ENCODE measurements at places on chromosomes 7 and 10. TPM values are rescaled to one million over a fixed set of nuclear protein-coding genes. Genes with fewer than 3 reads are reported as not detected.

DNA sequence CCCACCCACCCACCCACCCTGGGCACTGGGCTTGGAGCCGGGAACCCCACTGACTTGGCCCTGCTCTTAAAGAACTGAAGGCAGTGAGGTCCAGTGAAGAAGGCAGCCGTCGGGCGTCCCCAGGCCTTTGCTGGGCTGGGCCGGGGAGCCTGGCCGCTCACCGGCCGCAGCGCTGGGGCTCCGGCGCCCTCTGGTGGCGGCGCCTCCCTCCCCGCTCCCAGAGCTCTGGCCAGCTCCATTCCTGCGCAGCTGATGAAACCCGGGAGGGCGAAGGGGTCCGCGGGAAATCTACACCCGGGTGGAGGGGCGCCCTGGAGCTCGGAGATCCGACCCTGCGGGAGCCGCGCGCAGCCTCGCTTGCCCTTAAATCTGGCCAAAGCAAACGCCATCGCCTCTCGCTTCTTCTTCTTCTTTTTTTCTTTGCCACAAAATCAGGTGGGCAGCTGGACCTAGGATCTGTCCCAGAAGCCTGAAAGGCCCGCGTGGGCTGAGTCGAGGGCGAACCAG lies 1.7 kb upstream of the CXCL12 start:
- no peaks in the 10 kb centered on the region for H3K27me3 ChIP-seq
- peak; percentile 68 for DNase-seq
- no peaks in the 10 kb centered on the region for H3K36me3 ChIP-seq
- H3K4me1 ChIP-seq, result peaks cover 47% of the 10 kb centered on the region

- H3K36me3 ChIP-seq, result no peaks in the 10 kb centered on the region
- DNase-seq, result no peak
- no peaks in the 10 kb centered on the region for H3K4me1 ChIP-seq
- H3K27me3 ChIP-seq, result no peaks in the 10 kb centered on the region
- H3K4me3 ChIP-seq, result no peak overlapping the region
These were observed 21.5 kb upstream of the RUFY2 start for GRCh38 chr10:68428396-68429104.

DNA sequence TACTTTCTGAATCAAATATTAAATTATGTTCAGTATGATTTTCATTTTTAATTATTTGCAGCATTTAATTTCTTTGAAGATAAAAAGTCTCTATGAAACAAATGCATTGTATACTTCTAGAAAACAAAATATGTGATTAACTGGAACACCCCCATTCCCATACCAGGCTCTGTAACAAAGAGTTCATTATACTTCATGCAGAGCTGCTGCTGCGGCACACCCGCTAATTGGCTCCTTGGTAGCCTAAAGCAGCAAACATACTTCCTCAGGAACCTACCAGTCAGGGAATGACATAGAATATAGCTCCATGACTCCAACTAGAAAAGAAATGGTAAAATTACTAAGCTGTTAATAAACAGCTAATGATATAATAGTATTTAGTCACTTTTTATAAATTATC lies 19.3 kb downstream of the RAB11FIP2 start:
- no peak overlapping the region for H3K27ac ChIP-seq
- no peaks in the 10 kb centered on the region for H3K4me1 ChIP-seq
- no peak for DNase-seq

DNA sequence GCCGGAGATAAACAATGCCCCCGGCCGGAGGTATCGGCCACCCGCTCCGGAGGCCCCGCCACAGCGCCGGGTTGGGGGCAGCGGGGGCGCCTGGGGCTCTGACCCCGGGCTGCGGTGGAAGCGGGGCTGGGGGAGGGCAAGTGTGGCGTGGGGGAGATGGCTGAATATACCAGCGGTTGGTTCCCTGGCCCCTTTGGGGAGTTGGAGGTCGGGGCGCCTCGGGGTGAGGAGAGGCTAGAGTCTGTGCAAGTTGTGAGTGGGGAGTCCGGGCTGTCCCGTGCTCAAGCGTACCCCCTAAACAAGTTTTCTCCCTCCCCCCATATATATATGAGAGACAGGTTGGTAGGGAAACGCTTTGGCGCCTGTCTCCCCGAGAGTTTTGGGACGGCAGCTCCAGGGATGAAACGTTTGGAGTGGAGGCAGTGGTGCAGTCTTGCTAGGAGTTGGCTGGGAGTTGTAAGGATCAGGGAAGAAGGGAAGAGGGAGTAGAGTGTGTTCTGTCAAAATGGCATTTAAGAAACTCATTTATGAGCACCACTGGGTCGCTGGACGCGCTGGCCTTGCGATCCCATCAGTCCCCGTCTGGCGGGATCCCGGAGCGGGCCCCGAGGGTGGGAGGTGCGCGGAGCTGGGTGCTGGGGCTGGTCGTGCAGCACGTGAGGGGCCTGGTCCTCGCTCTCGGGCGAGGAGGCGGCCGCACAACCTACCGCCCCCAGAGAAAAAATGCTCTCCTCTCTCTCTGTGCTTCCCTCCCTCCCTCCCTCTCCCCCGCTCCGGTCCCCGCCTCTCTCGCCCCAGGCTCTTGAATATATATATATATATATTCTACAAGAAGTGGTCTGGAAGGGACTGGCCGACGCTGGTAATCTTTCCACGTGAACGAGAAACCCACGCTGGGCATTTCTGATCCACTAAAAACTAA lies 1.1 kb downstream of the TET1 start:
- peak overlapping the region; percentile 12 for H3K27ac ChIP-seq
- H3K36me3 ChIP-seq, result no peaks in the 10 kb centered on the region
- DNase-seq, result peak; percentile 11
- H3K27me3 ChIP-seq, result no peaks in the 10 kb centered on the region

DNA sequence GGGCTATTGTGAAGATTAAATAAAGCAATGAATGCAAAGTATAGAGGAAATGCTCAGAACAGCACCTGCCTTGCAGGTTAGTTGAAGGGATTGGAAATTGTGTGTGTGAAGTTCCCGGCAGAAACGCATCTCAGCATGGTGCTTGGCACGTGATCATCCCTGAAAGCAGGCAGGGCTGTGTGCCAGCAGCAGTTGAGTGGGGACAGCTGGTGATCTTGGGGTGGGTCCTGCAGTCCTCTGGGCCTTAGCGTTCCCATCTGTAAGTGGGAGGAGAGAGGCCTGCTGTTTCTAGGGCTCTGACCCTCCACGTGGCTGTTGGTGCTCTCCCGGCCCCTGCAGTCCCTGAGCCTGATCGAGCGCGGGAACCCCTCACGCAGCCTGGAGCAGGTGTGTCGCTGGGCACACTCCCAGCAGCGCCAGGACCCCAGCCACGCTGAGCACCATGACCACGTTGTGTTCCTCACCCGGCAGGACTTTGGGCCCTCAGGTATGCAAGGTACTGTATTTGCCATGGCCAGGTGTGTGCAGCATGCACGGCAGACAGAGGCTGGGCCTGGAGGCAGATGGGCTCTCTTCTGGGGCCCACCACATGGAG lies 55.3 kb downstream of the TBATA start:
- no peaks in the 10 kb centered on the region for H3K36me3 ChIP-seq
- H3K4me3 ChIP-seq, result no peak overlapping the region
- no peak overlapping the region for H3K27ac ChIP-seq
- no peak for DNase-seq
- no peaks in the 10 kb centered on the region for H3K27me3 ChIP-seq

GRCh38 chr7:131188367-131189339 lies 139.0 kb upstream of the MKLN1 start:
- H3K36me3 ChIP-seq, result no peaks in the 10 kb centered on the region
- no peaks in the 10 kb centered on the region for H3K27me3 ChIP-seq
- H3K4me3 ChIP-seq, result no peak overlapping the region

The FKBP6 gene
- total RNA-seq, result not detected

The AQP1 gene
- 204 TPM for total RNA-seq

Measured in body of pancreas (tissue), 4 donors.